ENCODE measurements at places on chromosomes 12 and 14.

GRCh38 chr12:84542289-84542688, 370.3 kb downstream of the SLC6A15 start:
- no peak for DNase-seq

- DNase-seq = peak; percentile 41
Measured at GRCh38 chr14:105092171-105093037, 27.2 kb upstream of the GPR132 start.

GRCh38 chr12:3103806-3104205, 26.6 kb downstream of the TSPAN9 start:
- DNase-seq = no peak

DNA sequence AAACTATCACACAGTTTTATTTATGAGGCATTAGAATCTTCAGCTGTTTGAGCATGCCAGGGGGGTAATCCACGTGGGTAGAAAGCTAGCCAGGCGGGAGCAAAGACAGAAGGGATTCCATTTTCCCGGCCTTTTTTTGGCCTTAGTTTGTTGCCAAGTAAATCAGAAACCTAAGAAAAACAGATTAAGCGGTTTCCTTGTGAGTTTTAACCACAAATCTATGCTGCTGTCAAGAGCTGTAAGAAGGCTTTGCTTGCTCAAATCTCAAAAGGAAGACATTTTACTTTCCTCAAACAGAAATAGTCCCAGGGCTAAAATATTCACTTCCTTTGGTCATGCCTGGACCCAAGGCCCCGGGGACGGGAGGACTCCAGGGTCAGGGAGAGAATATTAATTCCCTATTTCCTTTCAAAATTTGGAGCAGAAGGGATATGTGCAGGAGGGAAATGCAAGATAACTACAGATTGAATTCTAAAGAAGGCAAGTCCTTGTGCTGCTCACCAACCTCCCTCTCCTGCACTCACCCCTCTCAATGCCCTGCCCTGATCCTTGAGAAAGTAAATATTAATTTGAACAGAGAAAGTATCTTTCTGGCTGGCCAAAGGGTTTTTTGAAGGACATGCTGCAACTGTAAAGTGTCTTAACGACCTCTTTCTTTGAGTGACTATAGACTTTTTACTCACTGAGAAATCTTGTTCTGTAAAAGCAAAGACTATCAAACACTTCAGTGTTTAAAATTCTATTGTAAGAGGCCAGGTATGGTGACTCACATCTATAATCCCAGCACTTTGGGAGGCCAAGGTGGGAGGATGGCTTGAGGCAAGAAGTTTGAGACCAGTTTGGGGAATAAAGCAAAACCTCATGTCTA, 75.7 kb downstream of the HSD17B6 start:
- no peak for DNase-seq

DNA sequence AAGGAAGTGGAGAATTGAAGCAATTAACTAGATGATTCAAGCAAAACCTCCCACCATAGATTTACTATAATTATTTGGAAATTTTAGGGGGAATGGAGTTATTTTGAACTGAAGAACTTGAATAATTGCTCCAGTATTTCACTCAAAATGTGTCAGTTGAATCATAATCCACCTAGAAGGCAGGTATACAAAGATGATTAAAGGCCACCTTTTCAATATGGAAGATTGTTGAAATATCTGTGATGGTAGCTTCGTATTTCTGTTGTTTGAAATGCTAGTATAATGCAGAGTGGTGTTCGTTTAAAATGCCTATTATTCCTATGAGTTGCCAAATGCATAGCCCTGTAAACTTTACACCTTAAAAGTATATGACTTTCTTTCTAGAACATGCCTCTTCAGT, 3.1 kb downstream of the HMGA2 start:
- no peak for DNase-seq

GRCh38 chr12:127153996-127154395, 1113.0 kb upstream of the TMEM132C start:
- no peak for DNase-seq

DNA sequence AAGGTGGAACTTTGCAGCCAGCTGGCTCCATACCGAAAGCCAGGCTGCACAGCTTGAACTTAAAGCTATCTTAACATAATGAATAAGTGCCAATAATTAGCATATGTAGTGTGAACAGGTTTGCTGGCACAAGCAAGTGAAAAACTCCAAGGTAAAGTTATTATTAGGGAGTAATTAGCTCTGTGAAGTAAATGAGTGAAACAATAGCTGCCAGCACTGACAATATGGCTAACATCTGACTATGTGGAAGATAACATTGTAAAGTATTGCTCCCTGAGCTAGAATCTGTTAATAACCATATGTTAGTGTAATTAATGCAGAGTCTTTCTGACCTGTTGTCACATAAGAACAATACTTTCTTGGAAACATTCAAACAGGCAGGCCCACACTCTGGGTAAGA, 246.4 kb downstream of the SOX5 start:
- no peak for DNase-seq

- DNase-seq = peak; percentile 87
Measured at GRCh38 chr12:48350249-48351021, at the start of gene ZNF641. Gene ZNF641, minus strand, starts transcription at chr12:48350919. Its CDS starts 2,829 bp downstream, at chr12:48348090.

GRCh38 chr12:51222461-51222860, 4.6 kb upstream of the POU6F1 start:
- no peak for DNase-seq

DNA sequence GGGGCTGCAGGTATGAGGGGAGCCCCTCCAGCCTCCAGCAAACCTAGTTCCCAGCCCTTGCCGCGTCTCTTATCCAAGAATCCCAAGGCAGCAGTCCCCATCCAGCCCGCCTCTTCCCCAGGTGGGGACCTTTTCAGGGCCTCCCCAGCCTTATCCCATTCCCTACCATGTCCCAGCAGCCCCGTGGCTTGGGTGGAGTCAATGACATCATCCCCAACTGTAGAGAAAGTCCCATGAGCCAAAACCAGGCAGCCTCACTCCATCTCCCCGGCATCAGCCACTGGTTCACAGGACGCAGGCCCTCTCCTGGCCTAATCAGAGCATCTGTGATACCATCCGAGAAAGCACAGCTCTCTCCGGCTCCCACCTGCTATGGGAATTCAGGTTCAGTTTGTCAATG, 131.0 kb downstream of the NCOR2 start:
- no peak for DNase-seq

DNA sequence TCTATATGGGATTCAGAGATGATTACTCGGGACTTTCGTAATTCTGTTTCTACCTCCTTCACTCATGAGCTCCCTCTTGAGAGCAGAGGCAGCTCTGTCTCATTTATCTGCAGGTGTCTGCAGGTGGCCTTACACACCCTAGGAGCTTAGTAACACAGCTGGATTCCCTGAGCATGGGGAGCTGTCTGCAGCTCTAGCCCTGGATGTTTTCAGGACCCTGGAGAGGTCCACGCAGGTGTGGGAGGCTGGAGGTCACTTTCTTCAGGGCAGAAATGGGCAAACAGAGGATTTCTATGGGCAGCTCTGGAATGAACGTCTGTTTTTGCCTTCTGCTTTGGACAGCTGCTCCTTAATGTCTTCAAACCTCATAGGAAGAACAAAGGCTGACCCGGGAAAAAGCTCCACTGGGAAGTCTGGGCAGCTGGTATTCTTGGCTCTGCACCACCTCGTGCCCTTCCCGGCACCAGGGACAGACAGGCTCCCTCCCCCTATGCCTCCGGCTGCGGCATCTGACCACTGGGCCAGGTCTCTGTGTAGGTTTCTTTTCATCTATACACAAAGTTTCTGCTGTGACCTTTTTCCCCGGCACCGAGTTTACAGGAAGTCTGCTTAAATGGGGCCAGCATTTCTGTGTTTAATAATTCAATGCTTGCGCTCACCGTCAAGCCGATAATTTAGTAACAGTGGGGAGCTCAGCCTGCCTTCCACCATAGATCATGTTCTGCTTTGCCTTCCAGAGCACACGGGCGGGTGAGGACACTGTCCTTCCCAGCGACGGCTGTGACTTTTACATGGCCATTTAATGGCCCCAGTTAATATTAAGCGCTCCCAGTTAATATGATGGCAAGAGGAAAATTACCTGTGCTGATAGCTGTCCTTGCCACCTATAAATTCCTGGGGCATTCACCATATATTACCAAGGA, 320.2 kb upstream of the SFSWAP start:
- peak; percentile 65 for DNase-seq

DNA sequence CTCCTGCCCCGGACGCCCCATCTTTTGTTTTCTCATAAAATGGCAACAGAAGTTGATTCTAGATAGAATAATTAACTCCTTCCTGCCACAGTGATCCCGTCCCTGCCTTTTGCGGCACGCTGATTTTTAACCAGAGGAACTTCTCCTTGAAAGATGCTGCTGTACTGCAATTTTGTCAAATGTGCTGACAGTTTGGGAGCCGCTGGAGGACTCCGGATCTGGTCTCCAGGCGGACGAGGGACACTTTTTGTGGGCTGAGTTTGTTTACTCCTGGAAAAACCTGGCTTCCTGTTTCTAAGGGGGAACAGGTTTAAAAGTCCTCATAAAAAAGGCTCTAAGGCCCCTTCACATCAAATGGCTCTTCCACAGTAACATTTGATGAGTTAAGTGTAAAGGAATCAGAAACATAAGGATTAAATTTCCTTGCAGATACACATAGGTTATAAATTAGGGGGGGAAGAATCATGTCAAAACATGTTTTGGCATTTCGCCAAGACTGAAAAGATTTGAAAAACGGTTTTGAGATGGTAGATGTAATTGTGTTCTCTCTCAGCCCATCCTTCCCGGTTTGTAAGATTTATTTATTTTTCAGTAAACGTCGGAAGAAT, 15.5 kb downstream of the FZD10 start:
- DNase-seq = no peak

- DNase-seq = peak; percentile 36
Measured at GRCh38 chr12:84874125-84874824, 38.3 kb downstream of the SLC6A15 start.

- no peak for DNase-seq
Measured at GRCh38 chr14:74645244-74645643, 33.2 kb upstream of the LTBP2 start.

All from Caco-2 (cell line).